Lower leg skin (tissue), 4 donors: ENCODE measurements at places on chromosomes 4 and X.

GRCh38 chr4:2141022-2141761 lies 82.1 kb downstream of the NAT8L start:
- no peak for DNase-seq

DNA sequence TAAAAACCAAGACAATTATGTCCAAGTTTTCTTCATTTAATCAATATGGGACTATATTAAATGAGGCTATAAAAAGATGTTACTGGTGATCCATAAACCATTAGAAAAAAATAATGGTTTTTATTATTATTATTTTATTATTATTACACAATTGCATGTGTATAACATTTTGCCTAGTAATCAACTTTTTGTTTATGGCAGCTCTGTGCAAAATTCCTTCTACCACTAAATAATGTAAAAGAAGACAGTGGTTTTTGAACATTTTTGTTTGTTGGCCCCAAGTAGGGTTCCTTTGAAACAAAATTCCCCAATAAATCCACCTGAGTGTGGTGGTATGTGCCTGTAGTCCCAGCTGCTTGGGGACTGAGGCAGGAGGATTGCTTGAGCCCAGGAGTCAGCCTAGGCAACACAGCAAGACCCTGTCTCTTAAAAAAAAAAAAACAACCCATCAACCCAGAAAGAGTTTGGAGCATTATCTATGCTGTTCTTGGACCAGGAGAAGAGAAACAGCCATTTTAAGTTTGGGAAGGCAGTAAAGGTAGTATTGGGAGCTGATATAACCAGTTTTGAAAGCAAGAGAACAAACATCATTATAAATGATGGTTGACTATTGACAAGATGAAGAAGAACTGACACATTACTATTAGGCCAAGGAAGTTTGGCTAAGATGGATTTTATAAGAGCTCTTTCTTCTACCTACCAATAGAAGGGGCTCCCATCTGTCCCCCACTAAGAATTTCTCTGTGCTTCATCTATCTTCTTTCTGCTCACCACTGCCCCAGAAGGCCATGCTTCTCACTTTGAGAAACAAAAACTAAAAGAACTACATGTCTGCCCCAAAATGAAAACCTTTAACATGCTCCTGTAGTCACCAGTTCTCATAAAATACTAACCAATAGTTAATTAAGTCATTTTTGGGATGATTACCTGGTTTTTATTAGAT lies 2.2 kb downstream of the TMEM156 start:
- DNase-seq: no peak

- no peak for DNase-seq
Observed at GRCh38 chr4:107900508-107900907, 30.8 kb upstream of the CYP2U1 start.

GRCh38 chr4:86595426-86595805 lies 1.3 kb downstream of the PTPN13 start:
- no peak for DNase-seq
